Suprapubic skin (tissue), 4 donors: ENCODE measurements at places on chromosomes 1 and 21.

GRCh38 chr1:222712253-222713090, at the start of the genes AIDA and BROX:
Gene AIDA (minus strand): TSS chr1:222712491. CDS start chr1:222712317, 174 bp downstream.
Gene BROX (plus strand): TSS chr1:222712564. CDS start chr1:222715700, 3,136 bp downstream.
- peaks cover 23% of the 10 kb centered on the region for H3K4me1 ChIP-seq
- H3K4me3 ChIP-seq = peak within 1 kb of the TSS; percentile 87
- DNase-seq = peak; percentile 97
- no peaks in the 10 kb centered on the region for H3K27me3 ChIP-seq

DNA sequence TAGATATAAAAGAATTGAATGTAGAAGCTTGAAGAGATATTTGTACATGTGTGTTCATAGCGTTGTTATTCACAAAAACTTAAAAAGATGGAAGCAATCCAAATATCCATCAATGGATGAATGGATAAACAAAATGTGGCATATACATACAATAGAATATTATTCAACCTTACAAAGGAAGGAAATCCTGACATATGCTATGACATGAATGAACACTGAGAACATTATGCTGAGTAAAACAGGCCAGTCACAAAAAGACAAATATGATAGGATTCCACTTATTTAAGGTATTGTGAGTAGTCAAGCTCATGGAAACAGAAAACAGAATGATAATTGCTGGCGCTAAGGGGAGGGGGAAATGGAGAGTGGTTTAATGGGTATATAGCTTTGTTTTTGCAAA, 47.0 kb upstream of the DYRK1A start:
- H3K4me3 ChIP-seq = no peak overlapping the region
- H3K36me3 ChIP-seq = no peaks in the 10 kb centered on the region
- DNase-seq = no peak
- H3K27me3 ChIP-seq = no peaks in the 10 kb centered on the region
- no peaks in the 10 kb centered on the region for H3K4me1 ChIP-seq
- no peak overlapping the region for H3K27ac ChIP-seq

- no peak overlapping the region for H3K4me3 ChIP-seq
- no peak overlapping the region for H3K27ac ChIP-seq
- no peaks in the 10 kb centered on the region for H3K4me1 ChIP-seq
- H3K36me3 ChIP-seq = peaks cover 9% of the 10 kb centered on the region
Measured at GRCh38 chr1:113734357-113735055, 24.8 kb downstream of the PHTF1 start.

- no peak overlapping the region for H3K4me3 ChIP-seq
- peaks cover 47% of the 10 kb centered on the region for H3K4me1 ChIP-seq
- no peaks in the 10 kb centered on the region for H3K27me3 ChIP-seq
- peak overlapping the region; percentile 60 for H3K27ac ChIP-seq
- no peak for DNase-seq
- peaks cover 21% of the 10 kb centered on the region for H3K36me3 ChIP-seq
Measured at GRCh38 chr1:24418898-24419628, 3.5 kb downstream of the NIPAL3 start.

- H3K4me3 ChIP-seq = no peak overlapping the region
- H3K27ac ChIP-seq = no peak overlapping the region
- H3K27me3 ChIP-seq = no peaks in the 10 kb centered on the region
- H3K36me3 ChIP-seq = no peaks in the 10 kb centered on the region
- peaks cover 28% of the 10 kb centered on the region for H3K4me1 ChIP-seq
Measured at GRCh38 chr1:56191369-56191768, 388.0 kb downstream of the PLPP3 start.

DNA sequence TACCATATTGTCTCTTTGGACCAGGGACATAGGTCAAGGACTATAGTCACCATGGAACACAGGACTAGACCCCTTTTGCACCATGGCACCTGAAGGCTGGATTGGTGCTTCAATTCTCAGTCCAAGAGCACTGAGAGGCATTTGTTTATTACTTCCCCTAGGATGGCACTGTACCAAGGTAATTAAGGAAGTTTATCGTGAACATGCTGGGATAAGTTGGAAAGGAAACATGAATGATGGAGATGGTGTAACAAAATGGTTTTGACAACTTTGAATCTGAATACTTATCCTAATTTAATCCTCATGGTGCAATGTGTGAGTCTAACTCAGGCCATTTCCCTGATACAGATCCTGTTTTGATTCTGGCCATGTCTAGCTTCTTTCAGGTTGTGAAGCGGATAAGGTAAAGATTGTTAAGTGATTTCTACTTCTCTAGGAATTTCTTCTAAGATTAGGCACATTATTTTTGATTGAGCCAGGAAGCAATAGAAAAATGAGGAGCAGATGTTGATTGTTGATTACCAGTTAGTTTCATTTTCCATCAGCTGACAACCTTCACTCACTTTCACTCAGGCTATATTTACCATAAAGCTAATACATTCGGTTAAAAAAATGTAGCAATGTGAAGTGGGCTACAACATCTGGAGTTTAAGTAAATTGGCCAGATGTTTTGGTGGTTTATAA, 37.3 kb upstream of the SIPA1L2 start:
- H3K36me3 ChIP-seq = no peaks in the 10 kb centered on the region
- H3K27me3 ChIP-seq = no peaks in the 10 kb centered on the region
- H3K4me3 ChIP-seq = no peak overlapping the region

- H3K4me3 ChIP-seq = no peak overlapping the region
- H3K4me1 ChIP-seq = peaks cover 2% of the 10 kb centered on the region
- no peaks in the 10 kb centered on the region for H3K36me3 ChIP-seq
- H3K27ac ChIP-seq = no peak overlapping the region
Measured at GRCh38 chr1:116760487-116760886, 6.3 kb downstream of the CD2 start.

DNA sequence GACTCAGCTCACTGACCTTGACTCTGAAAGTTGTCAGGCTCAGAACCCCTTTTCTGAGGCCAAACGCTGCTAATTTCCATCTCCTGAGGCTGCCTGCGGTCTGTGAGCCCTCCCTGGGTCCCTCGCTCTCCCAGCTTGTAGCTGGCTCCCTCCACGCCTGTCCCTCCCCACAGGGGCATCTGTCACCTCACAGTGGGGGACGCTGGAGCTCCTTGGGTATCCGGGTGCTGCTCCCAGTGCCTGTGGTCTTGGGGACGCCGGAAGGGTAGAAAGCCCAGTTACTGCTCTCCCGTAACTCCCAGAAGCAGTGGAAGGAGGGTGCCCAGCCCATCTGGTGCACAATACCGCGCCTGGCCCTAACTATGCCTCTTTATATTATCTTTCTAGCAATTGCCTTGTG, 13.0 kb upstream of the MMEL1 start:
- peaks cover 27% of the 10 kb centered on the region for H3K4me1 ChIP-seq
- H3K36me3 ChIP-seq = no peaks in the 10 kb centered on the region
- DNase-seq = no peak
- H3K27me3 ChIP-seq = peaks cover 13% of the 10 kb centered on the region

- H3K4me3 ChIP-seq = no peak overlapping the region
- no peak for DNase-seq
- no peaks in the 10 kb centered on the region for H3K4me1 ChIP-seq
- H3K36me3 ChIP-seq = no peaks in the 10 kb centered on the region
- H3K27me3 ChIP-seq = no peaks in the 10 kb centered on the region
- H3K27ac ChIP-seq = no peak overlapping the region
Measured at GRCh38 chr21:23111070-23111600, 2112.9 kb downstream of the NCAM2 start.

DNA sequence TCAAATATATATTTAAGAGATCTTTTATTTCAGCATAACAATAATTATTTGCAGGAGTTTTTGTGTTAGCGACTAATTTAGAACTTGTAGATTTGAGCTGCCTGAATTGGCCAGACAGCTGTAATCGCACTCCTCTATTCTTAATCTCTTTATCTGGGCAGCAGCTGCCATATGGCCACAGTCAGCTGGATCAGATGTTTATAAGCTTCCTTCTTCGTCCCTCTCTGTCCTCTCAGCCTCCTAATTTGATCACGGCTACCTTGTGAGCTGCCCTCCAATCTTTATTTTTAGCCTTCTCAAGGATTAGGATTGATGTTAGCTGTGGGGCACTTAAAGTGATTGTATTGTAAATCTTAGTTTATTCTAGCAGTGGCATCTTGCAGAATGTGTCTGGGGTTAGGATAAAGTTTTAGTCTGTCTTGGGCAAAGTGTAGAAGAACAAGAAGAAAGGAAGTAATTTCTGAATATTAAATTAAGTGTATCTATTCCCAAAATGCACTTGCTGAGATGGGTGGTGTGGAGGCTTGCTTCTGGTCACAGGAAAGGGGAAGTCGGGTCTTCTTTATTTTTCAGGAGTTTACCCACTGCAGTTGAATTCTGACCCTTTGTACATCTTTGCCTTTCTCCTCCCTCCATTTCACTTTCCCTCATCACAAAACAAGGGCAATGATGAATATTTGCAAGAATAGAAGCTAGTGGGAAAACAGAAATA, 1.1 kb downstream of the ZBTB18 start:
- H3K36me3 ChIP-seq = peaks cover 17% of the 10 kb centered on the region
- H3K4me3 ChIP-seq = no peak overlapping the region
- H3K27me3 ChIP-seq = no peaks in the 10 kb centered on the region
- peaks cover 32% of the 10 kb centered on the region for H3K4me1 ChIP-seq
- DNase-seq = no peak

DNA sequence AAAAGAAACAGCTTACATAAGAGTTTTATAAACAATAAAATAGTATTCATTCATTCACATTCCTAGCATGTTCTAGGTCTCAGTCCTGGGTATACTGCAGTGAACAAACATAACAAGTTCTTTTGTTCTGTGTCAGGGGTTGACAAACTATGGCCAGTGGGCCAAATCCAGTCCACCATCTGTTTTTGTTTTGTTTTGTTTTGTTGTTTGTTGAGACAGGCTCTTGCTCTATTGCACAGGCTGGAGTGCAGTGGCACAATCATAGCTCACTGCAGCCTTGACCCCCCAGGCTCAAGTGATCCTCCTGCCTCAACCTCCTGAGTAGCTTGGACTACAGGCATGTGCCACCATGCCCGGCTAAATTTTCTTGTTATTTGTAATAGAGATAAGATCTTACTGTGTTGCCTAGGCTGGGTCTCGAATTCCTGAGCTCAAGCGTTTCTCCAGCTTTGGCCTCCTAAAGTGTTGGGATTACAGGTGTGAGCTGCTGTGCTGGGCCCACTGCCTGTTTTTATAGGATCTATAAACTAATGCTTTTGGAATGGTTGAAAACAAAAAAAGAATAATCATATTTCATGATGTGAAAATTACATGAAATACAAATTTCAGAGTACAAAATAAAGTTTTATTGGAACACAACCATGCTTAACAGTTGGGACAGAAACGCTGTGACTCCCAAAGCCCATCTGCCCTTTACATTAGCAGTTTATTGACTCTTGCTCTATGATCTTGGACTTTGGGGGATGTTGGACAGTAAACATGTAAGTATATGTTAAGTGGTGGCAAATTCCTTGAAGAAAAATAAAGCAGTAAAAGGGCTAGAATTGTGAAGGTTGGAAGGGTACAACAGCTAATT, 17.9 kb downstream of the CAPZA1 start:
- DNase-seq = no peak
- H3K4me3 ChIP-seq = no peak overlapping the region
- H3K27me3 ChIP-seq = no peaks in the 10 kb centered on the region
- no peak overlapping the region for H3K27ac ChIP-seq
- peaks cover 43% of the 10 kb centered on the region for H3K4me1 ChIP-seq

- no peak overlapping the region for H3K27ac ChIP-seq
- H3K27me3 ChIP-seq = no peaks in the 10 kb centered on the region
- DNase-seq = no peak
- H3K36me3 ChIP-seq = no peaks in the 10 kb centered on the region
Measured at GRCh38 chr1:96688767-96689166, 32.8 kb upstream of the PTBP2 start.

- no peaks in the 10 kb centered on the region for H3K36me3 ChIP-seq
- peaks cover 100% of the 10 kb centered on the region for H3K27me3 ChIP-seq
- no peak overlapping the region for H3K4me3 ChIP-seq
- H3K27ac ChIP-seq = no peak overlapping the region
- peaks cover 55% of the 10 kb centered on the region for H3K4me1 ChIP-seq
- no peak for DNase-seq
Measured at GRCh38 chr1:90720145-90720636, 3.1 kb upstream of the BARHL2 start.

- H3K27ac ChIP-seq = no peak overlapping the region
- no peak overlapping the region for H3K4me3 ChIP-seq
- DNase-seq = no peak
- no peaks in the 10 kb centered on the region for H3K27me3 ChIP-seq
Measured at GRCh38 chr1:33745942-33746341, 117.9 kb upstream of the HMGB4 start.

- H3K4me1 ChIP-seq = peaks cover 20% of the 10 kb centered on the region
- no peak overlapping the region for H3K27ac ChIP-seq
Measured at GRCh38 chr1:234214129-234214910, 158.9 kb upstream of the COA6 start.

DNA sequence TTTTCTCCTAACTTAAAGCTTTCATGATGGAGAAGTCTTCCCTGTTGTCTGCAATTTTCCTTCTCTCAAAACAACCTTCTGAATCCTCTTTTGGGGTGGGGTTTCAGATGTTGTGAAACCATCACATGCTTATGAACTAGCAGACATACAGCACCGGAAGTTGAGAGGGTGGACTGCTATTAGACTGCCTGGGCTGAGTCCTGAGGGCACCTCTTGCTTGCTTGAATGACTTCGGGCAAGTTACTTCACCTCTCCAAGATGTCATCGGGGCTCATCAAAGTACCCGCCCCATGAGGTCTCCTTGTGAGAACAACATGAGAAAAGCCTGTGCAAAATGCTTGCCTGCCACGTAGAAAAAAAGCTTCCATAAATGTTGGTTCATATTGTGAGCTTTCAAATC, 89.6 kb downstream of the CCDC185 start:
- H3K27me3 ChIP-seq = peaks cover 17% of the 10 kb centered on the region
- no peaks in the 10 kb centered on the region for H3K4me1 ChIP-seq
- H3K27ac ChIP-seq = no peak overlapping the region
- DNase-seq = no peak
- no peaks in the 10 kb centered on the region for H3K36me3 ChIP-seq

DNA sequence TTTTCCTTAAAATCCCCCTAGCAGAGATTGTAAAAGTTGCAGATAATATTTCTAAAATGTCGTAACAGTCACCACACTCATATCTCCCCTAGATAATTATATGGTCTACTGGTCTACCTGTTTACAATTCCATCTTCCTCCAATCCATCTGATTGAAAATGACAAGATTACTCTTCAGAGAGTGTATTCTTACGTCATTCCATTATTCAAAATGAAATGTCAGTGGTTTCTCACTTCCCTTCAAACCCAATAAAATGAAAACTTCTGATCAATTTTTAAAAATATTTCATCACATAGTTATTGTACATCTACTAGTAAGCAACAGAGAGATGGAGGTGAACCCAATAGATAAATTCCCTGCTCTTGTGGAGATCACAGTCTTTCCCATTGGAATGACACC, 202.2 kb upstream of the C8B start:
- H3K36me3 ChIP-seq = no peaks in the 10 kb centered on the region
- H3K27ac ChIP-seq = no peak overlapping the region
- H3K4me1 ChIP-seq = no peaks in the 10 kb centered on the region
- DNase-seq = no peak
- no peaks in the 10 kb centered on the region for H3K27me3 ChIP-seq
- no peak overlapping the region for H3K4me3 ChIP-seq
